ENCODE measurements at places on chromosomes 7 and 10.
A peak's percentile ranks its signal among the peaks of the same experiment; 100 is the strongest.

DNA sequence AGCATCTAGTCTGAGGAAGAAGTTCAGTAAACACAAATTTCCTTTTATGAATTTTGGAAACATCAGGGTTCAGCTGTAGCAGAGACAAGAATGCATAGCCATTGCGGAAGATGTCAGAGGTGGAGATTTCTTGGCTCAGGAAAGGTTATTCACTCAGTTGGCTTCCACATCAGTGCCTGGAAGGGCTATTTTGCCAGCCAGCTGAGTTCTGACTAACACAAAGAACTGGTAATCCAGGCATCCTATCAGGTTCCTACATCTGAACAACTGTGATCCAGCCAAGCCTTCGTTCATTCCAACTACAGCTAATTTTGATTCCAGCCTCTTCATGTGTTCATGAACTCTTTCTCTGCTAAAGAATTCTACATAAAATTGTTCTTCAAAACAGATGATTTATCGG is 965.6 kb downstream of the XPNPEP1 start:
- no peak for DNase-seq

GRCh38 chr7:86939197-86939814 is 120.1 kb downstream of the ELAPOR2 start:
- DNase-seq: peak; percentile 24

GRCh38 chr7:607938-608337 is 88.3 kb upstream of the PDGFA start:
- DNase-seq: no peak

- DNase-seq: no peak
Observed at GRCh38 chr10:78337016-78337415, 303.4 kb downstream of the RPS24 start.

DNA sequence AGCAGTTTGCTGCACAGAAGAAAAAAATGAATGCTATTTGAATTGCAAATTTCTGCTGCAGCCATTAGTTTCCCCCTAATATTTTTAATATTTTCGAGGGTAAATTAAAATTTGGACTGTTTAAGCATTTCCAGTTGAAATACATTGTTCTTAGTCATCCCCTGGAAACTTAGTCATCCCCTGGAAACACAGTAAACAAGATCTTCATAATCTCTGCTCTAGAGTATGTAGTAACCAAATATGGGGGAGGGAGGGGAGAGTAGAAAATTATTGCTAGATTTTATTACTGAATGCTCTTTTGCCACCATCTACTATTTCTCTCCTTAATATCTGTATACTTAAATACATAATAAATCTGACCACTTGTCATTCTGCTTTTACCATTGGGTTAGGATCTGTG is 1053.3 kb downstream of the SORCS1 start:
- DNase-seq: no peak

DNA sequence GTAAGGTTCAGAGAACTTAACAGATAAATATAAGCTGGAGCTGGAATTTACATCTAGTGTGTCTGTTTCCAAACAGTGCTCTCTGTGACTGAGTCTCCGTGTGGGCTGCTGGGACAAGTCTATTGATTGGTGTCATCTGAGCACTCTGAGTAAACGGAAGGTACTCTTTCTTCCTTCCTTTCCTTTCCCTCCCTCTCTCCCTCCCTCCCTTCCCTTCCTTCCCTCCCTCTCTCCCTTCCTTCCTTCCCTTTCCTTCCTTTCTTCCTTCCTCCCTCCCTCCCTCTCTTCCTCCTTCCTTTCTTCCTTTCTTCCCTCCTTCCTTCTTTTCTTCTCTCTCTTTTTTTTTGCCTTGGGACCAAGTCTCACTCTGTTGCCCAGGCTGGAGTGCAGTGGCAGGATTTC is 61.8 kb downstream of the ANKRD61 start:
- no peak for DNase-seq

- DNase-seq: no peak
Observed at GRCh38 chr7:26419198-26419597, 127.5 kb downstream of the SNX10 start.

DNA sequence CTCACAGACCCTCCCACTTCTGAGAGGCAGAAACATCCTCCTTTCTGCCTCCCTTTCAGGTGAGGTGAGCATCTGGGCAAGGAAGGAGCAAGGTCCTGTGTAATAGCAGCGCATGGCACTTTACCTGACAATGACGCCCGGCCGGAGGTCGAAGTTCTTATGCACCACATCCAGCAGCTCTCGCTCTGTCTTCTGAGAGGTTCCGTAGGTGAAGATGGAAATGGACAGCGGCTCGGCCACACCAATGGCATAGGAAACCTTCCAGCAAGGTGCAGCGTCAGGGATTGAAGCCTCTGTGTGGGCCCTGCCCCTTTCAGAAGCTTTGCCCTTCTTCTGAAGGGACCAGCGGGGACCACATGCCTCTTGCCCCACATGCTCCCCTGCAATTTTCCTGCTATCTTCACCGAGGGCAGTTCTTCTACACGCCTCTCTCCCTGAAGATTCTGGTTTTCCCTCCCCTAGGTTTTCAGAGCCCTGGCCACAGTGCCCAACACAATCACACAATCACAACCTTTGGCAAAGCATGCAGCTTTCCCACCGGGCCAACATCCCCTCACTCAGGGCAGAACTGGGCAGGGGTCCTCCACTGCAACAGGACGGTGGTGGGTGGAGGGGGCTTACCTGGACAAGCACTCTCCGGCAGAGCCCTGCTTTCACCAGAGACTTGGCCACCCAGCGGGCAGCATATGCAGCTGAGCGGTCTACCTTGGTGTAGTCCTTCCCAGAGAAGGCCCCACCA is 14.9 kb downstream of the MAT1A start:
- DNase-seq: no peak

- no peak for DNase-seq
Observed at GRCh38 chr7:94600267-94600666, 55.7 kb downstream of the SGCE start.

GRCh38 chr10:98262571-98262970 is 5.4 kb downstream of the LOXL4 start:
- no peak for DNase-seq

DNA sequence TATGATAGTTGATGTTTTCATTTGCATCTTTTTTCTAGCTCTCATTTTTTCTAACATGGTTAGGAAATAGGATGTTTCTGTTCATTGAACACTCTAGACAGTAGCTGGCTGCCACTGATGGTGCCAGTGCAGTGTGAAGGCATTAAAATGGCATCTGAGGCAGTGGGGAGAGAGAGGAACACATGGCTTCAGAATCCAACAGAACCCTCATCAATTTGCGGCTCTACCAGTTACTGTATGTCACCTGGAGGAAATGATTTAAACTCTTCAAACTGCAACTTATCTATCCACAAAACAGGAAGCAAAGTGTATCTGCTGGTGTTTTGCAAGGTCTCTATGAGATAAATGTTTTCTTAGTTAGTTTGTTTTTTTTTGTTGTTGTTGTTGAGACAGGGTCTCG is 305.2 kb upstream of the PRKCQ start:
- DNase-seq: no peak

DNA sequence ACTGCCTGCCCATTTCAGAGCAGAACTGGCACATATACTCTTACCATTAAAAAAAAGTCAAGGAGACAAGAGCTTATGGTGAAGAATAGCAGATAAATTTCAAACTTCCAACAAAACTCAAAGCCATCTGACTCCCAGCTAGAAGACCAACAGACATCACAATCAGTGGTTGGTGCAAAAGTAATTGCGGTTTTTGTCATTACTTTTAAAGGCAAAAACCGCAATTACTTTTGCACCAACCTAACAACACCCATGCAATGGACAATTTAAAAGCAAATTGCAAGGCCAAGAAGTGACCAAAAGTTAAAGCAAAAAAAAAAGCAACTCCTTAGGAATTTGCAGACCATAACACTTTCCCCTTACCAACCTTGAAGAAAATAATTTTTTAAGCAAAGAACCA is 18.8 kb downstream of the GLI3 start:
- no peak for DNase-seq

DNA sequence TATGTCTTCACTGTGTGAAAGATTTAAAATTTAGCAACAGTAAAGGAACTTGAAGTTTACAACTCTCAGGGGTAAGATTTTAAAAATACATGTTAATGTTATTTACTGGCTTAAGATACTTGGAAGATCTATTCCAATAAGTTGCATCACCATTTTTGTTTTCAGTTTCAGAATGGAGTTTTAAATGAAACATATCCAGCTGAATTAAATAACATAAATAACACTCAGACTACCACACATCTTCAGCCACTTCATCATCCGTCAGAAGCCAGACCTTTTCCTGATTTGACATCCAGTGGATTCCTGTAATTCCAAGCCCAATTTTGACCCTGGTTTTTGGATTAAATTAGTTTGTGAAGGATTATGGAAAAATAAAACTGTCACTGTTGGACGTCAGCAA is 44.3 kb downstream of the AHR start:
- no peak for DNase-seq

DNA sequence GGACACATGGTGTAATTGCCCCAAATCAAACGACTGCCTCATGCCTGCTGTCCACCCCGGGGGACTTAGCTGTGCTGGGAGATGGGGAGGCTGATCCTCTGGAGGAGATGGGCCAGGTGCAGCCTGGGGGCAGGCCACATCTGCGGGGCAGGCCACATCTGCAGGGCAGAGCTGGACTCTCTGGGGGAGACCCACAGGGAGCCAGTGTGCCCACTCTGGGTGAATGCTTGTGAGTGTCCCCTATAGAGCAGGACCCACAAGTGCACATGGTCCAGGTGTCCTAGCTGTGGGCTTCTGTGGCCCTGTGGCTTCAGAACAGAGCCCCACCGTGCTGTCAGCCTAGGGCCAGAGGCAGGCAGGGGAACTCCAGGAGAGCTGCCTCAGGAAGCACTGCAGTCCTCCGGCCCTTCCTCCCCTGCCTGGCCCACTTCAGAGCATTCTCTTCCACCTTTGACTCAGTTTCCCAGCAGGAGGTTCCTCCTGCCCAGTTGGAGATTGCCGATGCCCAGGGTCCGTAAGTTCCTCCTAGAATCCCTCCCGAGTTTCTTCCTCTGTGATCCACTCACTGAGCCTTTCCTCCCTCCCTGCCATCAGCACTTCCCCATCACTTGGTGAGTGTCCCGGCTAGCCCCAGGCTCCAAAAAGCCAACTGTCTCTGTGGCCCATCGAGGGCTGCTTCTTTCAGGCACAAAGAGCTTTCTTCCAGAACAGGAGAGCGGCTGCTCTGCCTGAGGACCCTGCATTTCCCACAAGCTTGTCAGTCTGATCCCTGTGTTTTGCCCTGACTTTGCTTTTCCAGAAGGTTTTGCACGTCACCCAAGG is 50.3 kb downstream of the ADCYAP1R1 start:
- DNase-seq: no peak

- no peak for DNase-seq
Observed at GRCh38 chr7:120794106-120794729, 63.7 kb downstream of the TSPAN12 start.

DNA sequence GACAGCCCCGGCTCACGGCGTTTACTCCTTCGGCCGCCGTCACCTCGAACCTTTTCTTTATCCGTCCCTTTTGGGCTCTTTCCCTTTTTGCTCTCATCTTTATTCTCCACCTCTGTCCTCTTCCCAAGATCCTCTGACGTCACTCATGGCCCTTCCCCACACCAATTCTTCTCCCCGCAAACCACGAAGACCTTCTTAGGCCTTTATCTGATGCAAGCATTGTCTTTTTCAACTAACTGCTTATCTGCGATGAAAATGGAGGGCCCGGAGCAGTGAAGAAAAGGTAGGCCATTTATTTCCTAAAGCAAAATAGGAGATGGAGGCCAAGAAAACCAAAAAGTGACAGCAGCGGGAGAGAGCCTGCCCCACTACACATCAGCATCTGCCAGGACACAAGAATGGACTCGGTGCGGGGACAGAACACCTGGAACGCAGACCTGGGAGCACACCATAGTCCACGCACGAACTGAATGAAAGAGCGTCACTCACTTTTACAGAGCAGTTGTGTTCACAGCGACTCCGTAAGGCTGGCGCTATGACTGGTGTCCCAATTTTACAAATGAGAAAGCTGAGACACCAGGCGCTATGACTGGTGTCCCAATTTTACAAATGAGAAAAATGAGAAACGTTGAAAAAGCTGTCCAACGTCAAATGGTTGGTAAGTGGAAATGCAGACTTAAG is 45.3 kb downstream of the ZNF777 start:
- no peak for DNase-seq

GRCh38 chr10:43591303-43591904 is 14.8 kb upstream of the ZNF485 start:
- DNase-seq: no peak

- DNase-seq: no peak
Observed at GRCh38 chr7:28029051-28029450, 151.5 kb downstream of the JAZF1 start.

- no peak for DNase-seq
Observed at GRCh38 chr7:47336472-47337425, 245.2 kb downstream of the TNS3 start.

DNA sequence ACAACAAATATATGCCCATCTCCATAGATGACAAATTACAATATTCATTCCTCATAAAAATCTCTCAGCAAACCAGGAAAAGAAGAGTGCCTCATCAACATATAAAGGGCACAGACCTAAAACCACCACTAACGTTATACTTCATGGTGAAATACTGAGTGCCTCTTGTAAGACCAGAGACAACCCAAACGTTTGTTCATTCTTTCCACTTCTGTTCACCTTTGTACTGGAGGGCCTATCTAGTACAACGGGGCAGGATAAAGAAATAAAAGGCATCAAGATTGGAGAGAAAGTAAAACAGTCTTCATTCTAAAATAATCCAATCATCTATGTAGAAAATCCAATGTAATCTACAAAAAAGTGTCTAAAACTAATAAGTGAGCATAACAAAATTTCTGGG is 79.1 kb downstream of the LARP4B start:
- DNase-seq: no peak

DNA sequence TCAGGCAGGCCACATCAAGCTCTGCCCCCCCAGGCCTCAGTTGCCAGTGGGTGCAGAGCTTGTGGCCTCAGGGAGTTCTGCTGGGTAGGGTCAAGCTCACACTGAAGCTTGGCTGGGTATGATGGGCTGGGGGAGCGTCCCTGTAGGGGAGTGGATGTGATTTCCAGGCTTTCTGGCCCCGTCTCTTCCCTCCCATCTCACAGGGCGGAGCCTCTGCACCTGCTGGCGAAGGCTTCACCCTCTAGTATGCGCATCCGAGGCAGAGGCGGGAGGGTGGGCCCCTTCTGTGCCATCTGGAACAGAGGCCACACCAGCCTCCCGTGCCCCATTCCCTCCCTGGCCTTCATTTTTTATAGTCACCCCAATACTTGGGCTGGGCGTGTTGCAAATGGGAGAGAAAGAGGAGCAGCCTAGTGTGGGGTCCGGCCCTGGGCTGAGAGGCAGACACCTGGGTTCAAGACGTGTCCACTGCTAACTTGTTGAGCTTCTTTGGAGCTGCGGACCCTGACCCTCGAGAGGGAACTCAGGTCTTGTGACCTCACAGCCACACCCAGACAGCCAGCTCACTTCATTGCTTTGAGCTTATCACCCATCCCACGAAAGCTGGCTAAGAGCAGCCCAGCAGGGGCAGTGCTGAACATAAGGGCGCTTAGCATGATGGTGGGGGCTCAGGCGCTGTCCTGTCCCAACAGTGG is 2.3 kb downstream of the AQP1 start:
- DNase-seq: no peak

- no peak for DNase-seq
Observed at GRCh38 chr10:1776127-1776662, 38.9 kb upstream of the ADARB2 start.

Data from activated CD4-positive, alpha-beta T cell treated with anti-CD3 and anti-CD28 coated beads, Interleukin-2, amount 50 U/mL, for 4 hours (primary cell).